ENCODE measurements at places on chromosomes 5 and 9. TPM values are rescaled to one million over a fixed set of nuclear protein-coding genes. Genes with fewer than 3 reads are reported as not detected.

Gene IRX2
- 4.8 TPM for total RNA-seq

Gene CLIC3
- 6.4 TPM for total RNA-seq

Gene GABRP
- total RNA-seq: 0.10 TPM

Gene DMRT3
- total RNA-seq: 0.30 TPM

Measured in spinal cord (tissue), 10 donors.